EH (cell line): ENCODE measurements at places on chromosomes 2 and 18.
A peak's percentile ranks its signal among the peaks of the same experiment; 100 is the strongest.

GRCh38 chr2:44191739-44192138 is 23.1 kb downstream of the PPM1B start:
- DNase-seq: no peak

- no peak for DNase-seq
Measured at GRCh38 chr2:198100346-198100745, 296.0 kb downstream of the PLCL1 start.

GRCh38 chr2:197571627-197572271 is 55.9 kb downstream of the MOB4 start:
- DNase-seq: peak; percentile 63

GRCh38 chr18:5975111-5976002 is 80.0 kb upstream of the TMEM200C start:
- peak; percentile 78 for DNase-seq

GRCh38 chr2:191811807-191812602 is 34.9 kb downstream of the CAVIN2 start:
- peak; percentile 69 for DNase-seq
